ENCODE measurements at places on chromosomes 5 and 9. TPM values are rescaled to one million over a fixed set of nuclear protein-coding genes. Genes with fewer than 3 reads are reported as not detected.
A peak's percentile ranks its signal among the peaks of the same experiment; 100 is the strongest.

GRCh38 chr9:61669352-61669751, 479.5 kb downstream of the SPATA31A7 start:
- no peak for DNase-seq
- no peak overlapping the region for H3K4me3 ChIP-seq
- no peaks in the 10 kb centered on the region for H3K27me3 ChIP-seq
- no peaks in the 10 kb centered on the region for H3K4me1 ChIP-seq

GRCh38 chr5:62550103-62550502, 28.5 kb upstream of the LRRC70 start:
- H3K4me3 ChIP-seq = no peak overlapping the region
- DNase-seq = no peak
- no peak overlapping the region for H3K27ac ChIP-seq
- H3K4me1 ChIP-seq = peaks cover 3% of the 10 kb centered on the region

DNA sequence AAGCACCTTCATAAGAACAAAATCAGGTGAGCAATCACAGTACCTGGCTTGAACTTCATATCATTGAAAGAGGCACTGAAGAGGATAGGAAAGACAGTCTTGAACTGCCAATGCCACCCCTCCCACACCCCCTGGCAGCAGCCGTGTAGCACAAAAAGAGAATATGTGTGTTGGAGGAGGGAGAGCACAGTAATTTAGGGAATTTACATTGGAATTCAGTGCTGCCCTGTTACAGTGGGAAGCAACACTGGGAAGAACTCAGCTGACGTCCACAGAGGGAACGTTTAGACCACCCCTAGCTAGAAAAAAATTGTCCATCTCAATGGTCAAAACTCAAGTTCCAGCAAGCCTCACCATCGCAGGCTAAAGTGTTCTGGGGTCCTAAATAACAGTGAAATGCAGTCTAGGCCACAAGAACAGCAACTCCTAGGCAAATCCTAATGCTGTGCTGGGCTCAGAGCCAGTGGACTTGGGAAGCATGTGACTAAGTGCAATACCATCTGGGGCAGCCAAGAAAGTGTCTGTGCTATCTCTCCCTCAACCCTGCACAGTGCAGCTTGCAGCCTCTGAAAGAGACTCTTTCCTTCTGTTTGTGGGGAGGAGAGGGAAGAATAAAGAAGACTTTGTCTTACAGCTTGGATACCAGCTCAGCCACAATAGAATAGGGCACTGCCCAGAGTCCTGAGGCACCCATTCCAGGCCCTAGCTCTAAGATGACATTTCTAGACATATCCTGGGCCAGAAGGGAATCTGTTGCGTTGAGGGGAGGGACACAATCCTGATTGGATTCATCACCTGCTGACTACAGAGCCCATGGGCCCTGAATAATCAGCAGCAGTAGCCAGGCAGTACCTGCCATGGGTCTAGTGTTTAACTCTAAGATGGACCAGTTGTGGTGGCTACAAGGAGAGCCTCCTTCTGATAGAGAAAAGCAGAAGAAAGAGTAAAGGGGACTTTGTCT, 62.1 kb upstream of the VLDLR start:
- no peaks in the 10 kb centered on the region for H3K27me3 ChIP-seq
- no peak overlapping the region for H3K4me3 ChIP-seq
- H3K36me3 ChIP-seq = no peaks in the 10 kb centered on the region

GRCh38 chr5:62621280-62621679, 42.7 kb downstream of the LRRC70 start:
- no peak for DNase-seq
- H3K4me1 ChIP-seq = no peaks in the 10 kb centered on the region
- no peak overlapping the region for H3K4me3 ChIP-seq
- H3K27me3 ChIP-seq = no peaks in the 10 kb centered on the region

- no peak overlapping the region for H3K27ac ChIP-seq
- DNase-seq = no peak
- peaks cover 59% of the 10 kb centered on the region for H3K27me3 ChIP-seq
These were observed 42.4 kb upstream of the TMEM250 start for GRCh38 chr9:136160995-136161610.

TMEM171 gene
- 3.3 TPM for total RNA-seq

C6 gene
- total RNA-seq = under 0.01 TPM

SPATA31A7 gene
- total RNA-seq = not detected

DNA sequence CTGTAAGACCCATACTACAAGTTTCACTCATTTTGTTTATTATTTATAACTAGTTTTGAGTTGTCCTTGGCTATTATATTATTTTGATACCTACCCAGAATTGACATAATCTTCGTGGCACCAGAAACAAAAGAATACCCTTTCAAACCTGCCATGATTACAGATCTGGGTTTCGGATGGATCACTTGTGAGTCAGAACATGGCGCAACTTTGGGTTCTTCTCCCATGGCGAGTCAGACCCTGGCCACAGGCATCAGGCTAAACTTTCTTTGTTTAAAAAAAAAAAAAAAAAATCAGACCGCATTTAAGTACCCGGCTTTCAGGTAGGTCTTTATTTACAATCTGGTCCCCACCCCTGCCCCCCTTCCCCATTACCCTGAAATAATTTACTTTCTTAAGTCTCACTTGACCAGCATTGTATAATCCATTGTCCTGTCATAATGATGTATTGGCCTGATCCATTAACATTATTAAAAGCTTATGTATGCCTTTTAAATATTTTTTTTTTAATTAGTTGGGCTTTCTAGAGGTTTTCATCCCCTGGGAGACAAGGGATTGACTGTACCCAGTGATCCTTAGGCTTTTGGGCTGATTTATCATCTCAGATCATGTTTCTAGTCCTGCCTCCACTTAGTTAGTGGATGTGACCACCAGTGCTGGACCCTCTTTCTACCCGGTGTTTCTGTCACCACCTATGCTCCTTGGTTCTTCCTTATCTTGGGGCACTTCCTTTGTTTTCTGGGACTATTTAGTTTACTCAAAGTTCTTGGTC, 43.9 kb downstream of the F2RL2 start:
- H3K4me1 ChIP-seq = peaks cover 2% of the 10 kb centered on the region
- H3K27me3 ChIP-seq = no peaks in the 10 kb centered on the region
- no peaks in the 10 kb centered on the region for H3K36me3 ChIP-seq
- peak; percentile 66 for DNase-seq
- H3K4me3 ChIP-seq = no peak overlapping the region

GRCh38 chr5:135508496-135509005, 27.2 kb downstream of the NEUROG1 start:
- H3K27ac ChIP-seq = no peak overlapping the region
- H3K4me1 ChIP-seq = no peaks in the 10 kb centered on the region
- H3K36me3 ChIP-seq = no peaks in the 10 kb centered on the region
- H3K27me3 ChIP-seq = peaks cover 39% of the 10 kb centered on the region
- DNase-seq = no peak
- no peak overlapping the region for H3K4me3 ChIP-seq

DNA sequence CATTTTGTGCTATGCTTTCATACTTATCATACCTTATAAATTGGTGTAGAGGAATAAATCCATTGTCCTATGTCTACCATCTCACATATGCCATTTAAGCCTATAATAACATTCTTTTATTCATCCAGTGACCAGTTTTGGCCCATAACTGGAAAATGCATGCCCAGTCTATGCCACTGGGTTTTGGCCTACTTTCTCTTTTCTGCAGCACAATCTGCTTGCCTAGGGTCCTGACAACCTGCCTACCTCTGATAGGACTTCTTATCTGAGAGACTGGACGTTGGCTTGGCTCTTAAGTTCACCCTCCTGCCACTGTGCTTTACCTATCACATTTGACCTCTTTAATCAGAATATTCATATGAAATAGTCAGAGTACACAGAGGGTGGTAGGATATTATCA, 103.0 kb downstream of the PRR16 start:
- no peaks in the 10 kb centered on the region for H3K27me3 ChIP-seq
- no peak overlapping the region for H3K4me3 ChIP-seq
- H3K36me3 ChIP-seq = no peaks in the 10 kb centered on the region
- H3K27ac ChIP-seq = peak overlapping the region; percentile 11

DNA sequence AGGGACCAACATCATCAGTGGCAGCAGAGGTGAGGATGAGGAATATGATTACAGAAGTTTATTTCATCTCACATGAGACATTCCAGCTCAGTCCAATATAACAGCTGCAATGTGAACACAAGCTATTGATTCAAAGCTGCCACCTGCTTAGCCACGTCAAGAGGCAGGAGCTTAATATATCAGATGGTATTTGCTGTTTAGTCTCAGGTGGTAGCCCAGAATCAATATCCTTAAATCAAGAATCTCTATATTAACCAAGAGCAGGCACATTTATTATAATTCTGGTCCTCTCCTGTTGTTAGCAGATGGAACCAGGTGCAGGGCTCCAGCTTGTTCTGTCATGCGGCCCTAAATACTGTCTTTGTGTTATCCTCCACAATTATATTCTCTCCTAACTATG, 431.6 kb downstream of the ICE1 start:
- H3K27ac ChIP-seq = no peak overlapping the region
- no peaks in the 10 kb centered on the region for H3K36me3 ChIP-seq
- DNase-seq = no peak

DNA sequence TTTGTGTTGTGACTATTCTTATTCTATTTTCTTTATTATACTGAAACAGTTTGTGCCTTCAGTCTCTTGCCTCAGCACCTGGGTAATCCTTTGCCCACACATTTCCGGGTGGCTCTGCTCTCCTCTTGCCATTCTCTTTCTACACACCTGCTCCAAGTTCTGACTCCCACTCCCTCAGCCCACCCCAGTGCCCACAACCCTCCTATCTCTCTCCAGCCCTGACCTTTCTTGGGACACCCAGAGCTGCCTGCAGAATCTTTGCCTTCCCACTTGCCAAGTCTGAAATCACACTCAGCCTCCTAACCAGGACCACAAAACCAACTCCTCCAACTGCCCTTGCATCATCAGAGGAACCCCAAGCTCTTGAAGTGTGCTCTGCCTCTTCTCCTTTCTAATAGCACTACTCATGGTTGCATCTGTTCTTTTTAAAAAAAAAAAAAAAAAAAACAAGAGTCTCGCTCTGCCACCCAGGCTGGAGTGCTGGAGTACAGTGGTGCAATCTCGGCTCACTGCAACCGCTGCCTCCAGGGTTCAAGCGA, 4.1 kb downstream of the SWI5 start:
- H3K27ac ChIP-seq = no peak overlapping the region
- H3K4me1 ChIP-seq = peaks cover 3% of the 10 kb centered on the region
- H3K36me3 ChIP-seq = peaks cover under 1% of the 10 kb centered on the region
- H3K4me3 ChIP-seq = no peak overlapping the region
- H3K27me3 ChIP-seq = no peaks in the 10 kb centered on the region
- no peak for DNase-seq

DNA sequence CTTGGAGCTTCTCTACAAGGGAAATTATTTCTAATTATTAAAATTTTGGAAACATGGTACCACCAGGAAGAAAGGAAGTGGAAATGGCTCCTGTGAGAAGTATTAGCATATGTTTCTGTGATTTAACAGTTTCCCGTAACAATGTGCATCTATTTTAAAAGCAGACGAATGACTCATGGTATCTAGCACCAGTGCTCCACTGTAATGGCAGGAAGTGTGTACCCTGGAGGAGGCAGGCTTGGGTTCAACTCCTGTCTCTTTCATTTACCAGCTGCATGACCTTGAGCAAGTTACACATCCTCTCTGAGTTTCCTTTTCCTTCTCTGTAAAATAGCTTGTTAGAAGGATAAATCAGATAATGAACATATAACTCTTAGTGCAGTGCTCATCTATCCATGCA, 41.0 kb upstream of the ANGPTL2 start:
- no peak overlapping the region for H3K27ac ChIP-seq
- H3K36me3 ChIP-seq = no peaks in the 10 kb centered on the region
- H3K4me3 ChIP-seq = no peak overlapping the region
- peaks cover 21% of the 10 kb centered on the region for H3K4me1 ChIP-seq
- peak; percentile 82 for DNase-seq

ORM2 gene
- not detected for total RNA-seq

ADAMTS16 gene
- 0.28 TPM for total RNA-seq

GDF9 gene
- total RNA-seq = 0.18 TPM

GRCh38 chr5:87048156-87048555, 219.5 kb upstream of the RASA1 start:
- no peaks in the 10 kb centered on the region for H3K36me3 ChIP-seq
- no peak overlapping the region for H3K4me3 ChIP-seq
- no peaks in the 10 kb centered on the region for H3K27me3 ChIP-seq
- no peak for DNase-seq
- H3K27ac ChIP-seq = no peak overlapping the region
- no peaks in the 10 kb centered on the region for H3K4me1 ChIP-seq

- H3K4me3 ChIP-seq = no peak overlapping the region
- no peak overlapping the region for H3K27ac ChIP-seq
- H3K36me3 ChIP-seq = peaks cover 11% of the 10 kb centered on the region
- peaks cover 2% of the 10 kb centered on the region for H3K4me1 ChIP-seq
- no peaks in the 10 kb centered on the region for H3K27me3 ChIP-seq
These were observed 103.1 kb downstream of the MTREX start for GRCh38 chr5:55410845-55411244.

IFNA13 gene
- not detected for total RNA-seq

DNA sequence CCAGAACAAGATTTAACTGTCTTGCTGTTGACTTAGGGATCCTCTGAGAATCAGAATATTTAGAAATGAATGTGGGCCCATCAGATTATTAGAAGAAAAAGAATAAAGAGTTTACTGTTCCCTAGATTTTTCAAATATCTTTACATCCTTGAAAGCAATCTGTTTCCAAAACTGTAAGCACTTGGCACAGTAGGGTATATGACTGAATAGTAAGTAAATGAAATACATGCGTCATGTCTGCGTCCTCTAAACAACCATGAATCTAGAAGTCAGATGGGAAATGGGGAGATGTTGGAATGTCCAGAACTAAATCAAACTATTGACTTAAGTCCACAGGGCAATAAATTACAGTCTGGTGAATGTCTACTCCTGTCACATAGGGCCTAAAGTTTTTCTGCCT, 26.1 kb downstream of the TTC23L start:
- H3K27me3 ChIP-seq = no peaks in the 10 kb centered on the region
- no peak overlapping the region for H3K4me3 ChIP-seq
- no peak overlapping the region for H3K27ac ChIP-seq
- no peak for DNase-seq
- H3K4me1 ChIP-seq = no peaks in the 10 kb centered on the region

ETF1 gene
- 126 TPM for total RNA-seq

DNA sequence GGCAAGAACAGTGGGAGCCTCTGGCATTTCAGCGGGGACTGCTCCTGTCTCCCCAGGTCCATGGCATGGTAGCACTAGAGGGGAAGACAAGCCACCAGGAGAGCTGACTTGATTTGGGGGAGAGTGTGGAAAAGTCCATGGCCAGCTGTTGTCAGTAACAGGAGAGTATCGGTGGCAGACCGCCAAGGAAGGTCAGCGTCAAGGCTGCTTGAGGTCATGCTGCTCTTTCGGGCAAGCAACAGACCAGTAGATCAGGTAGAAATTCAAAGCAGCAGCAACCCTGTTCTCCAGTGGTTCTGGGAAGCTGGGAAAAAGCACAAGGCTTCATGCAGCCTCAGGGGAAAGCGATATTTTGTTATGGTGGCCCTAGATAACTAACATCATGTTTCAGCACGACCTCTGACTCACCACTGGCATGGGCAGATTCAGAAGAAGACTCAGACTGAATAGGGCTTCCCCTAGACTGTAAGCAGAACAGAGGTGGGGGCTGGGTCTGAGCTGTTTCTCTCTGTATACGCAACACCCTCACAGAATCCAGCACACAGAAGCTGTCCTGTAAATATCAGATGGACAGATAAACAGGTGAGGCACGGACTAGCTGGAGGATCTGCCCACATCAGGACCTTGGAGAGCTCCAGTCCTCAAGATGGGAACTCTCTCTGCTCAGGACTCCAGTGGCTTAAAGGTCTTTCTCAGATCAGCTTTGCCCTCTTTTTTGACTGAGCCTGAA, 35.2 kb upstream of the PLEKHG4B start:
- H3K27ac ChIP-seq = no peak overlapping the region
- peak; percentile 52 for DNase-seq
- H3K4me3 ChIP-seq = no peak overlapping the region
- H3K27me3 ChIP-seq = peaks cover 28% of the 10 kb centered on the region
- H3K36me3 ChIP-seq = no peaks in the 10 kb centered on the region

NMUR2 gene
- not detected for total RNA-seq

ACTBL2 gene
- total RNA-seq = 1.7 TPM
